ENCODE measurements at places on chromosomes 7 and 10.

GRCh38 chr10:121695731-121696464 is 97.7 kb upstream of the FGFR2 start:
- no peaks in the 10 kb centered on the region for H3K4me1 ChIP-seq
- no peaks in the 10 kb centered on the region for H3K36me3 ChIP-seq
- no peak for DNase-seq
- H3K4me3 ChIP-seq: no peak overlapping the region

GRCh38 chr10:80515511-80515910 is 22.2 kb upstream of the SH2D4B start:
- H3K4me1 ChIP-seq: peaks cover 24% of the 10 kb centered on the region
- no peaks in the 10 kb centered on the region for H3K27me3 ChIP-seq
- peaks cover 1% of the 10 kb centered on the region for H3K36me3 ChIP-seq
- no peak overlapping the region for H3K4me3 ChIP-seq
- no peak overlapping the region for H3K27ac ChIP-seq

- DNase-seq: no peak
- H3K4me1 ChIP-seq: peaks cover 22% of the 10 kb centered on the region
- no peaks in the 10 kb centered on the region for H3K36me3 ChIP-seq
- H3K4me3 ChIP-seq: no peak overlapping the region
Measured at GRCh38 chr7:77427996-77428603, 12.0 kb upstream of the GSAP start.

- no peak overlapping the region for H3K27ac ChIP-seq
- no peaks in the 10 kb centered on the region for H3K36me3 ChIP-seq
- H3K27me3 ChIP-seq: peaks cover 14% of the 10 kb centered on the region
- no peak for DNase-seq
- peaks cover 10% of the 10 kb centered on the region for H3K4me1 ChIP-seq
Measured at GRCh38 chr7:130481898-130482297, 10.0 kb upstream of the MEST start.

- no peaks in the 10 kb centered on the region for H3K4me1 ChIP-seq
- no peak for DNase-seq
- H3K4me3 ChIP-seq: no peak overlapping the region
- H3K27me3 ChIP-seq: no peaks in the 10 kb centered on the region
- no peaks in the 10 kb centered on the region for H3K36me3 ChIP-seq
Measured at GRCh38 chr7:25731068-25731845, 420.7 kb upstream of the NFE2L3 start.

DNA sequence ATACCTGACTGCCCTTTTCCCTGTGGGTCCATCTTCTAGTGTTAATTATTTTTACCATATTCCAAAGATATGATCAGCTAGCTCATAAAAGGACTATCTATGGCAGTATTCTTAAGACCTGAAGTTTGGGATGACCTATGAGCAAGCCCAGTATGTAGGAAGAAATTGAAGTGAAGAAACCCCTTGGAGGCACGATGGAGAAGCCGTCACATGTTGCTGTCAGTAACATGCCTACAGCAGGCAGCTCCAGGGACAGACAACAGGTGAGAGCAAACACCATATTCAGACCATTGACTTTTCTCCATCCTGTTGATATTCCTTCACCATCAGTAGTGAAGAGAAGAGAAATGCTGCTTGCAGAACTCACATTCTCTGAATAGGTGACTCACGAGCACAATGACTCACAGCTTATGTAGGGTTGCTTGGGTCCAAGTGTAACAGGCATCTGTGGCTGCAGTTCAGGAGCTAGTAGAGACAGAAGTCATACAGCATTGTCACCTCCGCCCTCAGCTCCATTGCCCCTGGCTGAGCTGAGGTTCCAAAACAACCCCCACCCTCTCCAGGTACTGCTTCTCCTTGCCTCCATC is 8.4 kb upstream of the LYZL2 start:
- H3K4me1 ChIP-seq: no peaks in the 10 kb centered on the region
- H3K36me3 ChIP-seq: no peaks in the 10 kb centered on the region
- DNase-seq: no peak
- no peak overlapping the region for H3K4me3 ChIP-seq

GRCh38 chr7:33809228-33809627 is 96.1 kb upstream of the BMPER start:
- no peaks in the 10 kb centered on the region for H3K27me3 ChIP-seq
- no peak overlapping the region for H3K4me3 ChIP-seq
- no peak for DNase-seq
- H3K36me3 ChIP-seq: no peaks in the 10 kb centered on the region

DNA sequence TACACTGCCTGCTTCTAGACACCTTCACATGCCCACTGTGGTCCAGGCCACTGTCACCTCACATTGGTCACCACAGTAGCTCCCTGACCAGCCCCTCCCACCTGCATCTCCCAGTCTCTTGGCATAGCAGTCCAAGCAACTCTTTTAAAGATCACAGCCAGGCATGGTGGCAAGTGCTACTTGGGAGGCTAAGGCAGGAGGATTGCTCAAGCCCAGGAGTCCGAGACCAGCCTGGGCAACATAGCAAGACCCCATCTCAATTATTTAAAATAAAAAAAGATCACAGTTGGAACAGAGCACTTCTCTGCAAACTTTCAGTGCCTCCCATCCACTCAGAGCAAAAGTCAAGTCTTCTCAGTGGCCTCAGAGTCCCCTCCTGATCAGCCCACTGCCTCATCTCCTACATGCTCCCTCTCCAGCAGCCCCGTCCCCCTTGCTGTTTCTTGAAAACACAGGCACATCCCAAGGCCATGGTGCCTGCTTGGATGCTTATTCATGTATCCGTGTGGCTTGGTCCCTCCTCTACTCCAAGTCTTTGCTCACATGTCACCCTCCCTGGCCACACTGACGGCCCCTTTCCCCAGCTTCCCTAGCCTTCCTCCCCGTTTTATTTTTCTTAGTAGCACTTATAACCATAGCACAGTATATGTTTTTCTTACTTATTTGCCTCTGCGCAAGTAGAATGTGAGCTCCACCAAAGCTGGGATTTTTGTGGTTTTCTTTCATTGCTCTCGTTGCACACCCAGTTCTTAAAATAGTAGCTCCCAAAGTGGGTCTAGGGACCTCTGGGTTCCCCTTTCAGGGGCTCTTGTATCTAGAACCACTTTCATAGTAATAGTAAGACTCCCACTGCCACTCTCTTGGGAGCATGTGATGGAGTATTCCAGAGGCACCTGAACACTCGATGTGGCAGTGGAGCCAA is 19.5 kb downstream of the TSPAN15 start:
- no peak for DNase-seq
- H3K27me3 ChIP-seq: no peaks in the 10 kb centered on the region
- H3K36me3 ChIP-seq: no peaks in the 10 kb centered on the region
- no peaks in the 10 kb centered on the region for H3K4me1 ChIP-seq
- no peak overlapping the region for H3K27ac ChIP-seq
- no peak overlapping the region for H3K4me3 ChIP-seq

DNA sequence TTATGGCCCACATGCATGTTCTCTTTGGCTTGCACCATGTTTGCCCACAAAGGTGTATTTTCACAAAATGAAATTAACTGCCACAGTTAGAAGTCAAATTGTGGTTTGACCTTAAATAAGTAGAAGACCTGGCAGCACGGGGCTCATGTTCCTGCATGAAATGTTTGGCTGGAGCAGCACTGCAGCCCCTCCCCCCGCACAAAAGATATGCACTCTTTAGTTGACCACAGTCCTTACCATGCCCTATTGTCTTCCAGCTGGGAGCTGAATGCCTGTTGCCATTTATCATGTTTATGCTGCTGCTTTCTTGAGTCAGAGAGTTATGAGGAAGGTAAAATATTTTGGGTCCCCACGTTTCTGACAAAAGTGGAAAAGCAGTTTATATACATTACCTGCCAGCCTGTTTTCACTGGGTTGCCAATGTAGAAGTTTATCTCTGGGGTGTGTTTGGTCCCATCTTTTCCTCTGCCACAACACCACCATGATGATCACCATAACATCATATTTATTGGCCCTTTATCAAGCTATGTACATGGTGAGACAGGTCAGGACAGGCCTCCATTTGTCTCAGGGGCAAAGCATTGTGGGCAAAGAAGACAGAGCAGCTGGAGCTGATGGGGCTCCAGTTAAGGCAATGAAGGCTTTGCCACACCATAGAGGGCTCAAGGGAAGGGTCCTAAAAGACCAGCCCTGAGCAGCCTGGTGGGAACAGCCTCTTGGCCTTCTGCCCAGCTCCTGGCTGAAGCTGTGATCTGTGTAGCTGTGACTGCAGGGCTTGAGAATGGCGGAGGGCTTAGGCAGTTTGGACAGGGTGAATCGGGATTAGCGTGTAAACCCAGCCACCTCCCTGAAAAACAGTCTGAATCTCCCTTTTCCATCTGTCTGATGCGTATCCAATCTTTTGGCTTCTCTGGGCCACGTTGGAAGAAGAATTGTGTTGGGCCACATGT is 5.4 kb downstream of the PRF1 start:
- H3K27me3 ChIP-seq: no peaks in the 10 kb centered on the region
- no peaks in the 10 kb centered on the region for H3K4me1 ChIP-seq
- no peak overlapping the region for H3K27ac ChIP-seq
- H3K36me3 ChIP-seq: no peaks in the 10 kb centered on the region
- DNase-seq: no peak
- no peak overlapping the region for H3K4me3 ChIP-seq

DNA sequence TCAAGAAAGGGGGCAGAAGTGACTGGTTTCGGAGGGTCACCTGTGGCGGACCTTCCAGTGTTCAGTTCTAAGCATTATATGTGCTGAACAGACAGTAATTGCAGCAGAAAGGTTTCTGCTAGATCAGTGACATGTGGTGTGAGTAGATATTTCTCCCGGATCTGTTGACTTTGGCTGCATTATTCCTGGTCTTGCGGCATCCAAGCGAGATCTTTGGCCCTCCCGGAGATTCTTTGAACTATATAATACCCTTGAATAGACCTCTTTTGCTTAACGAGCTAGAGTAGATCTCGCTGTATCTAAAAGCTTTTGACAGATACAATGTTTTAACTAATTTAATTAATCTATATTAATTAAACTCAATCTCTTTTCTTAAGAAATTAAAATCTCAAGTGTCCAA is 99.8 kb downstream of the PTN start:
- H3K27me3 ChIP-seq: no peaks in the 10 kb centered on the region
- H3K27ac ChIP-seq: no peak overlapping the region
- H3K36me3 ChIP-seq: no peaks in the 10 kb centered on the region
- no peak overlapping the region for H3K4me3 ChIP-seq

- H3K27ac ChIP-seq: peak overlapping the region; percentile 91
- peaks cover 20% of the 10 kb centered on the region for H3K4me1 ChIP-seq
- H3K36me3 ChIP-seq: no peaks in the 10 kb centered on the region
- no peak for DNase-seq
- peak overlapping the region; percentile 45 for H3K4me3 ChIP-seq
Measured at GRCh38 chr7:139118234-139118804, 8.8 kb upstream of the ZC3HAV1 start.

- H3K27ac ChIP-seq: no peak overlapping the region
- H3K4me1 ChIP-seq: peaks cover 22% of the 10 kb centered on the region
- no peaks in the 10 kb centered on the region for H3K36me3 ChIP-seq
- no peaks in the 10 kb centered on the region for H3K27me3 ChIP-seq
- peak; percentile 40 for DNase-seq
- no peak overlapping the region for H3K4me3 ChIP-seq
Measured at GRCh38 chr7:69211739-69212138, 386.5 kb upstream of the AUTS2 start.

DNA sequence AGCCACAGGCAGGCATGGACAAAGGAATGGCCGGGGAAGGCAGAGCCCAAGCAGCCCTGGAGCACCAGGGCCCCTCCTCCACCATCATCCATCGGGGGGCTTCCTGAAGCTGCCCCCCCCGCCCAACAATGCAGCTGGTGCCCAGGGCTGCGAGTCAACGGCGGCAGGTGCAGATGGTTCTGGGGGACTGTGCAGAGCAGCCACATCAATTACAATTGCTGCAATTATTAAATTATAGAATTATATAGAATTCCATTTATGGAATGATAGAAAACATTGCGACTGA is 28.3 kb downstream of the EBF3 start:
- H3K36me3 ChIP-seq: no peaks in the 10 kb centered on the region
- H3K4me3 ChIP-seq: no peak overlapping the region
- no peaks in the 10 kb centered on the region for H3K4me1 ChIP-seq
- no peaks in the 10 kb centered on the region for H3K27me3 ChIP-seq
- DNase-seq: no peak
- H3K27ac ChIP-seq: no peak overlapping the region

GRCh38 chr10:103885617-103886016 is 30.2 kb upstream of the SH3PXD2A start:
- no peak for DNase-seq
- peaks cover 8% of the 10 kb centered on the region for H3K36me3 ChIP-seq
- no peaks in the 10 kb centered on the region for H3K4me1 ChIP-seq

- no peaks in the 10 kb centered on the region for H3K27me3 ChIP-seq
- no peak for DNase-seq
- no peak overlapping the region for H3K27ac ChIP-seq
- H3K4me1 ChIP-seq: no peaks in the 10 kb centered on the region
- H3K36me3 ChIP-seq: no peaks in the 10 kb centered on the region
Measured at GRCh38 chr7:33261585-33261984, 132.2 kb downstream of the BBS9 start.

GRCh38 chr7:93226310-93226709 is at the start of gene HEPACAM2:
HEPACAM2 (minus strand) TSS chr7:93226469.
- no peak for DNase-seq
- no peak within 1 kb of the TSS for H3K4me3 ChIP-seq
- H3K36me3 ChIP-seq: no peaks in the 10 kb centered on the region

DNA sequence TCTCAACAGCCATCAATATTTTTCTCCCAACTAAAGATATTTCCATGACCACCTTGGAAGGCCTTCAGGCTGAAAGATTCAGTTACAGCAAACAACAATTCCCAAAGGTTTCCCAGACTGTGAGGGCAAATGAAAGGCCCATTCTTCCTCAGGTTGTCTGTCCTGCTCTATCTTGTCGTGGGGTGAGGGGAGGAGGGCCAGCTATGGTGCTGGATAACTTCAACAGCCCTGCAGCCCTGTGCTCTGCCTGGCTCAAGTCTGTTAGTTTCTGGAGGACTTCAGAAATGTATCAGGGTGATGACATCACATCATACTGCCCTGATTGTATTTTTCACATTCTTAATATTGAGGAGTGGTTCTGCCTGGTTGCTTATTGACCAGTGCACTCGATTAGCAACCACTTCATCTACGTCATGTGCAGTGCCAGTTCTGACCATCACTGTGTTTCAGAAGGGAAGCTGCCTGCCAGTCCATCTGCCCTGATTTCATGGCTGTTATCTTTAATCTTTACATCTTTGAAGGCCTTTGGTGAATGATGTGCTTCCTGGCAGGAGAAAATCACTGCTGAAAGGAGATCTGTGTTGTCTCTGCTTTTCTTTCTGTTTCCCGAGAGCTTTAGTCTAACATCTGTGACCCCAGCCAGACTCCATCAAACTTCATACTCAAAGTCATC is 135.5 kb downstream of the NRF1 start:
- peaks cover 43% of the 10 kb centered on the region for H3K36me3 ChIP-seq
- no peaks in the 10 kb centered on the region for H3K27me3 ChIP-seq
- no peaks in the 10 kb centered on the region for H3K4me1 ChIP-seq
- no peak overlapping the region for H3K4me3 ChIP-seq
- DNase-seq: no peak
- H3K27ac ChIP-seq: no peak overlapping the region
